ENCODE measurements at places on chromosomes 6 and 20. TPM values are rescaled to one million over a fixed set of nuclear protein-coding genes. Genes with fewer than 3 reads are reported as not detected.

GRCh38 chr6:54100411-54101006, 10.7 kb upstream of the MLIP start:
- no peaks in the 10 kb centered on the region for H3K36me3 ChIP-seq
- H3K4me1 ChIP-seq = no peaks in the 10 kb centered on the region
- H3K4me3 ChIP-seq = no peak overlapping the region
- no peak overlapping the region for H3K27ac ChIP-seq
- DNase-seq = no peak
- H3K27me3 ChIP-seq = no peaks in the 10 kb centered on the region

- no peaks in the 10 kb centered on the region for H3K27me3 ChIP-seq
- no peak overlapping the region for H3K27ac ChIP-seq
- DNase-seq = peak; percentile 78
- H3K36me3 ChIP-seq = peaks cover 14% of the 10 kb centered on the region
- peaks cover 19% of the 10 kb centered on the region for H3K4me1 ChIP-seq
Measured at GRCh38 chr20:50592282-50593004, 82.3 kb downstream of the PTPN1 start.

GRCh38 chr20:43539975-43540672, 18.7 kb upstream of the SGK2 start:
- peaks cover 19% of the 10 kb centered on the region for H3K36me3 ChIP-seq
- no peaks in the 10 kb centered on the region for H3K4me1 ChIP-seq
- DNase-seq = no peak
- H3K4me3 ChIP-seq = no peak overlapping the region

- H3K4me3 ChIP-seq = no peak overlapping the region
- peak; percentile 34 for DNase-seq
- H3K27ac ChIP-seq = no peak overlapping the region
- H3K4me1 ChIP-seq = peaks cover 2% of the 10 kb centered on the region
- H3K36me3 ChIP-seq = no peaks in the 10 kb centered on the region
- no peaks in the 10 kb centered on the region for H3K27me3 ChIP-seq
Measured at GRCh38 chr6:34332251-34333198, 59.9 kb downstream of the NUDT3 start.

GRCh38 chr20:60332523-60332922, 374.3 kb downstream of the CDH26 start:
- no peaks in the 10 kb centered on the region for H3K27me3 ChIP-seq
- no peak for DNase-seq
- no peak overlapping the region for H3K27ac ChIP-seq

DNA sequence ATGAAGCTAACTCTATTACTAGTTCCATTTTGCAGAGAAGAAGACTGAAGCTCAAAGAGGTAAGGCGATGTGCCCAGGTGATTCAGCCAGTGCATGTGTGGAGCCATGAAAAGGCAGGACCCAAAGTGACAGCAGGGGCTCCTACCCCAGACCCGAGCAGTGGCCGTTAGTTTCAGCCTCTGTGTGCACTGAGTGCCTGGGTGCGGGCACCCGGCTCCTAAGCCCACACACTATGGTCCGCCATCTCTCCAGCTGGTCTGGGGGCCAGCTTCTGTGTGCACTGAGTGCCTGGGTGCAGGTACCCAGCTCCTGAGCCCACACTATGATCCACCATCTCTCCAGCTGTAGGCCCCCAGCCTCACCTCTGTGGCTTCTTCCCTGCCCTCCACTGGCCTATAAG, 123.5 kb upstream of the CST7 start:
- no peak overlapping the region for H3K27ac ChIP-seq
- H3K4me3 ChIP-seq = no peak overlapping the region
- H3K4me1 ChIP-seq = no peaks in the 10 kb centered on the region
- no peaks in the 10 kb centered on the region for H3K36me3 ChIP-seq

Gene CCM2L
- 29.2 TPM for total RNA-seq

- no peak overlapping the region for H3K4me3 ChIP-seq
- H3K27me3 ChIP-seq = no peaks in the 10 kb centered on the region
- no peaks in the 10 kb centered on the region for H3K36me3 ChIP-seq
Measured at GRCh38 chr20:57532104-57532503, 7.2 kb upstream of the CTCFL start.

Gene ATP9A
- total RNA-seq = 31.3 TPM

GRCh38 chr20:57443349-57444265, 52.4 kb downstream of the RBM38 start:
- H3K4me1 ChIP-seq = peaks cover 22% of the 10 kb centered on the region
- no peaks in the 10 kb centered on the region for H3K27me3 ChIP-seq
- DNase-seq = no peak
- H3K27ac ChIP-seq = no peak overlapping the region

Gene NHSL1
- total RNA-seq = 55.6 TPM

- H3K27me3 ChIP-seq = no peaks in the 10 kb centered on the region
- H3K27ac ChIP-seq = no peak overlapping the region
- no peak for DNase-seq
- H3K4me3 ChIP-seq = no peak overlapping the region
Measured at GRCh38 chr20:60000271-60001042, 42.2 kb downstream of the CDH26 start.

GRCh38 chr20:51442602-51443001, 99.9 kb downstream of the NFATC2 start:
- no peaks in the 10 kb centered on the region for H3K36me3 ChIP-seq
- no peaks in the 10 kb centered on the region for H3K27me3 ChIP-seq
- no peak for DNase-seq
- H3K4me3 ChIP-seq = no peak overlapping the region

Gene C6orf163
- total RNA-seq = 1.6 TPM

Gene DUSP22
- 49.9 TPM for total RNA-seq

Gene SLC13A3
- total RNA-seq = 1.4 TPM

DNA sequence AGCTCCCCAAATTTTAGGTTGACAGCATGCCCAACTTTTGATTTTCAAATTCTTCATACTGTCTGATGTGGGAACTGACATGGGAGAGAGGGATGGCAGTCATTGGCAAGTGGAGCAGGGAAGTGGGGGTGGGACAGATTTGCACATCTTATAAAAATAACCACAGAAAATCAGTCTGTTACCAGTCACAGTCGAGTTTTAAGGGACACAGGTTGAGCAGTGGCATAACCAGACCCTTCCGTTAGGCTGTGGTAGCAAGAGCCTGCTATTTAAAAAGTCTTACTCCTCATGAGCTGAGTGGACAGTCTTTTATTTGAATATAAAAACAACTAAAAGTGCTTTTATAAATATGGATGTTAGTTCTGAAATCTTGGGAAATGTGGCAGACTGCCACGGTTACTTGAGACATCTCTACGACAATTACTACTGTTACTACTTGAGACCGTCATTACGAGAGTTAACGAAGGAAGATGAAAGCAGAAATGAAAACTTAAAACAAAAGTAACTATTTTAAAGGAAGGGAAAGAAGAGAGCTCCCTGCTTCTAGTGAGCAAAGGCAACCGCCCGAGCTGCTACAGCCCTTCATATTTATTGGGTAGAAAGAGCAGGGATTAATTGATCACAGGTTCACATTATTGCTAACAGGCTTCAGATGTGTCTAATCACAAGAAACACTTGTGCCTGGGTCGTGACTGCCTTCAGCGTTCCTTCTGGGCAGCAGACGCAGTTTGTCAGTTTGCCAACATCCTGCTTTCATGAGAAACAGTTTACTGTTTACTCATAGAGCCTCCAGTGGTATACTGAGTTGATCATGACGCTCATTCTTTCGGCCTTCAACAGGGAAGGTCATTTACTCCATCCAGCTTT, 71.3 kb downstream of the EFHC1 start:
- no peaks in the 10 kb centered on the region for H3K36me3 ChIP-seq
- no peak for DNase-seq
- H3K4me1 ChIP-seq = peaks cover 21% of the 10 kb centered on the region
- peak overlapping the region; percentile 73 for H3K27ac ChIP-seq

Gene RNF217
- total RNA-seq = 28.1 TPM

DNA sequence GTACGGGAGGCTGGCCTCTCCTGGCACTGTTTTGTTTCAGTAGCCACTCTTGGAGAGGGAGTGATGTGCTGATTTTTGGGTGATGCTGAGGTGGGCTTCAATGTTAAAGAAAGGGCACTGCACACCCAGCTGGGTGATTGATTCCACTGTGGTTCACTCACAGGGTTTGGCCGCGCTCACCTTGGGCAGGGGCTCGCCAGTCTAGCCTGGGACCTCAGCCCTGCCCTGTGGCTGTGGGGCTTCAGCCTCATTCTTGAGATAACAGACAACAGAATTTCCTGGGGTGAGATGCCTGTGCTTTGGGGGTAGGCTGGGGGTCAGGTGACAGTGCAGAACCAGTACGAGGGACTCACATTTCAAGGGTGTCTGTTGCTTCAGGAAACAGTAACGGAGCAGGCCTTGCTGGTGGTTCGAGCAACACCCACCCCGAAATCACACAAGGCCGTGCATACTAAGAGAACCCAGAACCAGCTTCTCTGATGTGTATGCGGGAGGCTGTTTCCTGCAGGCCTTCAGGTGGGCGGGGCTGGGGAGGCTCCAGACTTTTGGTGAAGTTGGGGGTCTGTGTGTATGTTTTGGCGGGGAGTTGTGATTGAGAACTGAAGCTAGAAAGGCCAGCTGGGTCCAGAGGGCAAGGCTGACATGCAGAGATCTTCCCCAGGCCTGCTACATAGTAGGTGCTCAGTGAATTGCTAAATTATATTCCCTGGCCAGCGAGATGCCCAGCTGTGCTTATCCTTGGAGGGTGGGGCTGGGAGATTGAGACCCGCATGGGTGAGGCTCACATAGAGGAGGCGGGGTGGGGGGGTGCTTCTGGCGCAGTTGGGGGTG, 154.2 kb upstream of the RNF24 start:
- H3K27ac ChIP-seq = no peak overlapping the region
- no peak for DNase-seq
- H3K36me3 ChIP-seq = no peaks in the 10 kb centered on the region

DNA sequence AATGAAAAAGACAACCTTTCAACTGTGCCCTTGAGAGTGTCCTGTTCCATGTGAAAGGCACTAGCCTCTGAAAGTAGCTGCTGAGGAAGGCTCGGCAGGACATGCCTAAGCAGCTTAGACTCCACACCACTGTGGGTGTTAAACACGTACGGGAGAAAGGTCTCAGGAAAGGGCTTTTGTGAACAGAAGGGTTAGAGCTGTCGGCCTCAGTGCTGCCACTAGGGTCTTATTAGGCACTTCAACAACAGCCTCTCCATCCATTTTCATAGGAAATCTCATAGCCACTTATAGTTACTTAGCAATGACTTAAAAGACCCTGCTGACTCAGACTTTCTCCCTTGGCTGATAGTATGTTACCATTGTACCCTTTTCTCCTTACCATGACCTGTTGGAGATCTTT, 662.8 kb downstream of the TBC1D32 start:
- H3K4me3 ChIP-seq = no peak overlapping the region
- no peaks in the 10 kb centered on the region for H3K36me3 ChIP-seq
- no peaks in the 10 kb centered on the region for H3K27me3 ChIP-seq
- H3K27ac ChIP-seq = no peak overlapping the region
- no peak for DNase-seq

- no peaks in the 10 kb centered on the region for H3K36me3 ChIP-seq
- no peak overlapping the region for H3K4me3 ChIP-seq
- DNase-seq = no peak
- H3K4me1 ChIP-seq = no peaks in the 10 kb centered on the region
Measured at GRCh38 chr6:54448617-54449016, 140.4 kb downstream of the TINAG start.

Gene CLPSL1
- not detected for total RNA-seq

DNA sequence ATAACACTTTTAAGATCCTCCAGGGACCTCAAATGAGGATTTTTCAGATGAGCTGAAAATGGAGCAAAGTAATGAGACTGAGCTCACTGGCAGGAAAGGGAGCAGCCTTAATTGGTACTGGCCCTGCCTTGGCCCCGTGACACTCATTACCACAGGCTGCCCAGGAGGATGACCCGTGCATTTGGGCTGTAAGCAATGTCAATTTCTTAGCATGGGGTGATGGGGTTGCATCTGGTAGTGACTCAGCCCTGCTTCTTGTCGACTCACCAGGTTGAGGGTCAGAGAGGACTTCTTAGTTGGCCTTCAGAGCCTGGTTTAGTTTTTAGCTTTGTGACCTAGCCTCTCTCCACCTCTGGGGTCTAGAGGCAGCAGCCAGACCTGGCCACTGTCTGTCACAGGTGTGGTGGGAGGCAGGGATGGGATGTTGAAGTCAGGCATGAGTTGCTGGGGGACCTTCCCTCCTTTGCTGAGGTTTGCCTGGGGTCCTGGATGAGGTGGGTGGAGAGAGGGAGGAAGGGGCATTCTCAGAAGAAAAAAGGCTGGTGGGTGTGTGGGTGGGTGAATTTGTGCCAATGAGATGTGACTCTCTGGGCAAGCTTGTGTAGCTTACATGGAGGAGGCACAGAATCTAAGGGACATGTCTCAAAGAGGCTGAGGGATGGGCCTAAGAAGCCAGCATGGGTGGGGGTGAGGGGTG, 25.9 kb upstream of the EPB41L1 start:
- H3K27ac ChIP-seq = no peak overlapping the region
- H3K36me3 ChIP-seq = no peaks in the 10 kb centered on the region
- H3K4me1 ChIP-seq = no peaks in the 10 kb centered on the region

Gene VSTM2L
- total RNA-seq = 43.2 TPM

DNA sequence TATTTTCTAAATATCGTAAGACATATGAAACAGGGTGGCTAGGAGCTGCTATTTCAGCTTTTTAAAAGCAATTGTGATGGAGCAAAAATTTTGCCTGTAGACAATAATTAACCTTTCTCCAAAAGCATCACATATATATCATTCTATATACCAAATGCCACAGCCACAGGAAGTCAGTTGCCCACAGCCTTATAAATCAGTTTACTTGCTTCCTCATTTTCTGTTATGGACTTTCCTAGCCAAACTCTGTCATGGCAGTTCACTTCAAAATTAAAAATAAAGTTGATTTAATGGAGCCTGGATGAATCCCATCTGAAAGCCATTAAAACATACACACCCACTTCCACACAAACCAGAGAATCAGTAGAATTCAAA, 93.4 kb upstream of the NHSL1 start:
- no peak for DNase-seq
- no peaks in the 10 kb centered on the region for H3K27me3 ChIP-seq
- H3K36me3 ChIP-seq = no peaks in the 10 kb centered on the region

DNA sequence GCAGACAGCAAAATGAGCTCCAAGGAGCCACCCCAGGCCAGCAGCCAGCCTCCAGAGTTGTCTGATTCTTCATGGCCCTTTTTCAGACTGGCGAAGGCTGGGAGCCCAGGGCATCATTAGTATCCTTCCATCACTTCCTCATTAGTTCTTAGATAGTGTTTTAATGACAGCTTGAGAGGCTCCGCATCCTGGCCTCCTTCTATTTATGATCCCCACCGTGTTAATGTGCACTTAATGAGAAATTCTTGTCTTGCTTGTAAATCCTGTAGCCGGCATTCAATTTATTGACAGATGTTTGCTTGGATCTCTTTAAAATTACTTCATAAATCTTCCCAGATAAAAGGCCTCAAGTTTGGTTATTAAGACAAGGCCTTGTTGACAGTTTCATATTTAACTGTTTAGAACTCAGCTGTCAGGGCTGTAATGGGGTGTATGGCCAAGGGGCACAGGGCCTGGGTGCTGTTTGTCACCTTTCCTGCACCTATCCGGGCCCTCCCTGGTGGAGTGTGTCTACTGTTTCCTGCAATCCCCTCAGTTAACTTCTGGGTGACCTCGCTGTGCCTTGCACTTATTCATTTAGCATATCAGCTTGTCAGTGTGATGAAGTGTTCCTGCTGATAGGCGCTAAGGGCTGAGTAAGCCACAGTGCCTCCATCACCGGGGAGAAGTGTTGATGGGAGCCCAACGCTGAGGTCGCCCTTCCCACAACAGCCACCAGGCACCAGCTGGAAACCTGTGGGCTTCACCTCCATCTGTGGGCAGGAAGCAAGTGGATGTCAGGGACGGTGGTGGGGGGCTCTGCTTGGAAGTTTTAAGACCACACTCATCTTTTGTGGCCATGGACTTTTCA, 169.3 kb downstream of the TSHZ2 start:
- H3K4me3 ChIP-seq = no peak overlapping the region
- H3K27me3 ChIP-seq = no peaks in the 10 kb centered on the region
- H3K36me3 ChIP-seq = no peaks in the 10 kb centered on the region
- peaks cover 3% of the 10 kb centered on the region for H3K4me1 ChIP-seq

Gene APCDD1L
- not detected for total RNA-seq
